ENCODE measurements at places on chromosomes 6 and 20. TPM values are rescaled to one million over a fixed set of nuclear protein-coding genes. Genes with fewer than 3 reads are reported as not detected.

DNA sequence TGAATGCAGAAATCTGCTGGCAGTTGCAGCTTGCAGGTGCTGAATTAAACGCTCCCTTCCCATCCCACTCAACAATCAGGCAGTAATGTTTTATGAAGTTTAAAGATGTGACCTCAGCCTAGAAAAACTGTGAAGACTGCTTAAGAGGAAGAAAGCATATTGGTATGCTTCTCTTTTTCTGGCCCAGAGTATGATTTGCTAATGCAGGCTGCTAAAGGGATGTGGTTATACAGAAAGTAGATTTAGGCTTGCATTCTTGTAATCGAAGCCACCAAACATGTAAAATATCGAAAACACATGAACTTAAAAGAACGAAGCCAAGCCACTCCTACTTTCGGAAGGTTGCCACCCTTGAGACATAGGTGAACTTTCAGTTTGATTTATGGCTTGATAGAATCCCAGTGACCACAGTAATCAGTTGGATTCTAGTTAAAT, 40.7 kb downstream of the MAP3K5 start:
- no peak for DNase-seq
- no peaks in the 10 kb centered on the region for H3K4me1 ChIP-seq
- no peaks in the 10 kb centered on the region for H3K27me3 ChIP-seq
- H3K27ac ChIP-seq: no peak overlapping the region

DNA sequence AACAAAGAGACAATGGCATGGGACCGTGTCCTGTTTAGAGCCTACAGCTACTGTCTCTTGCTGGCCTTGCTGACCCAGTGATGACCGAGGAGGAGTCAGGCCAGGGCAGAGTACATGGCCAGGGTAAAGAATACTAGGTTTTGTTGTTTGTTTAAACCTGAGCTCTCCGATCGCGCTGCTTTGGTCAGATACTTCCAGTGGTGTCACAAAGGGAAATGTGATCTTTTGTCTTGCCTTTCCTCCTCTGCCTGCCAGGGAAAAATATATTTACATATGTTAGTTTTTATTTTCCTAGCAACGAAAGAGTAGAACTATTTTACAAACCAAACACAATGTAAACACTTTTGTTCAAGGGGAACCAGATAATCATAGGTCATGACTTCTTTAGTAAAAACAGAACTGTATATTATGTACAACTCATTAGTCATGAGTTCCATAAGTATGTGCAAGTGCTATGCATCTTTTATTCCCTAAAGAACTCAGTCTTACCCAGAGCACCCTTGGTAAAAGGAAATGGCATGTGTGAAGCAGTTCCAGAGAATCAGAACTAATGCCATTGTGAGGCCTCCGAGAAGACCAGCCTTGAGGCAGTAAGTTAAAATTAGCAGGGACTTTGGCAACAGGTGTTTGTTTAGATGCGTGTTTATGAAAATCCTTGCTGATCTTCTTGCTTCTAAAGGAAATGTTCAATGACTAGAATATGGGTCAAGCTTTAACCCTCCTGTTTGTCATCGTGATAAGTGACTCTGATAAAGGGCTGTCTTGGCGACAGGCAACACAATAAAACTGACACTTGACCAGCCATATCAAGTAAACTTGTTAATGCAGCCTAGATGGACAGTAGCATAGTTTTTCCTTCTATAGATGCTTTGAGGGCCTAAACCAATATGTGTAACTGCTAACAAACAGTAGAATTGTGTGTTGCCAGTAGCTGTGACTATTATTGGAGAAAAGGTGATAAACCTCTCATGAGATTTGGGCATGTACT, 204.6 kb downstream of the NKAIN2 start:
- H3K27me3 ChIP-seq: no peaks in the 10 kb centered on the region
- no peaks in the 10 kb centered on the region for H3K4me1 ChIP-seq
- no peaks in the 10 kb centered on the region for H3K36me3 ChIP-seq
- no peak overlapping the region for H3K4me3 ChIP-seq

GRCh38 chr6:43013843-43014433, at the start of the genes KLHDC3 and MEA1:
KLHDC3 (plus strand) TSS chr6:43014249; CDS start chr6:43017193, 2,944 bp downstream.
MEA1 (minus strand) TSS chr6:43013946; CDS start chr6:43013813, 133 bp downstream.
- H3K27me3 ChIP-seq: no peaks in the 10 kb centered on the region
- H3K27ac ChIP-seq: peak within 1 kb of the TSS; percentile 9
- H3K4me1 ChIP-seq: peaks cover 2% of the 10 kb centered on the region
- peak; percentile 100 for DNase-seq
- peak within 1 kb of the TSS; percentile 92 for H3K4me3 ChIP-seq

GRCh38 chr20:19710336-19711120, 47.5 kb upstream of the RIN2 start:
- H3K27ac ChIP-seq: no peak overlapping the region
- H3K4me3 ChIP-seq: no peak overlapping the region
- no peaks in the 10 kb centered on the region for H3K36me3 ChIP-seq
- DNase-seq: no peak

DNA sequence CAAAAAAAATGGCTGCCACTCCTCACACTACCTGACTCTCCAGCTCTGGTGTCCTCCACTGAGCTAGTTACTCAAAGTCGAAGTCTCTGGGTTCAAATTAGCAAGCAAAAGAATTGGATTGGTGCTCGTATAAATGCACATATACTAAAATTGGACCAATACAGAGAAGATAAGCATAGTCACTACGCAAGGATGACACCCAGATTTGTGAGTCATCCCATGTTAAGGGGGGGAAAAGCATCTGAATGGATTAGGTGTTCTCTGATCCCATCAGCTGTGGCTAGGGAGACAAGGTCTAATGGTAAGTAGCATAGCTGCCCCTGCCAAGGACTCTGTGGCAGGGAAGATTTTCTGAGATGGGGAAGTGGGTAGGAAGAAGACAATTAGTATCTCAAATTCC, 18.3 kb upstream of the AMD1 start:
- no peak overlapping the region for H3K4me3 ChIP-seq
- no peaks in the 10 kb centered on the region for H3K27me3 ChIP-seq
- H3K27ac ChIP-seq: no peak overlapping the region
- no peak for DNase-seq

DNA sequence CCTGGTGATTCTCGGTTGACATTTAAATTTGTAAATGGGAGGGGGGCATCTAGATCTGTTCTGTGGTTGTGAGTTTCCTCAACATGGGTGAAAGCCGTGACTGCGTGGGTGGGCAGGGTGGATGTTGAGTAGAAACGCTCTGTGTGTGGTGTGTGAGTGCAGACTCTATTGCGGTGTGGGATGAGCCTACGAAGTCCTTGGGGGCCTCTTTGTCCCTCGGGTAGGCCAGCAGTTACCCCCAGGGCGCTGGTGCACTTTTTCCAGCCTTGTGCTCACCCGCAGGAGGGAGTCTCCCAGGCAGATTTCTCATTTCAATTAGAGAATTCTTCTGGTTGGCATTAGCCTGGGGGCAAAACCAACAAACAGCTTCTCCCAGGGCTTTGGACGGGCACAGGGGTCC, 10.6 kb downstream of the TOX2 start:
- DNase-seq: no peak
- no peaks in the 10 kb centered on the region for H3K27me3 ChIP-seq
- H3K4me3 ChIP-seq: no peak overlapping the region
- no peaks in the 10 kb centered on the region for H3K36me3 ChIP-seq
- no peaks in the 10 kb centered on the region for H3K4me1 ChIP-seq

- H3K36me3 ChIP-seq: no peaks in the 10 kb centered on the region
- no peak within 1 kb of the TSS for H3K27ac ChIP-seq
- DNase-seq: peak; percentile 61
- H3K4me1 ChIP-seq: peaks cover 14% of the 10 kb centered on the region
- H3K4me3 ChIP-seq: no peak within 1 kb of the TSS
Measured at GRCh38 chr6:31114541-31114878, at the start of gene PSORS1C1. PSORS1C1 (plus strand) TSS chr6:31114800; CDS start chr6:31129633, 14,833 bp downstream.

DNA sequence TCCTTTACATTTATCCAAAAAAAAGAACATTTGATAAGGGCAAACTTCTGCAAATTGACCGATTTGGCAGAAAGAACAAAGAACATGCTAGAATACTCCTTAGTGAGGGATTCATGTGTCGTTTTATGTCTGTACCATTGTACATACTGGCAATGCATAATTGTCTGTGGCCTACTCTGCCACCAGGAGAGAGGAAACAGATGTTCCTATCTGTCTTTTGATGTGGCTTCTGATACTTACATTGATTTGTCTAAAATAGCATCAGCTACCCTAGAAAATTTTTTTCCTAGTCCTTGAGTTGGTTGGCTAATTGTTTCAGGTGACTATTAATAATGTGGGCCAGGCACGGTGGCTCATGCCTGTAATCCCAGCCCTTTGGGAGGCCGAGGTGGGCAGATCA, 654.1 kb downstream of the KIF16B start:
- no peak overlapping the region for H3K4me3 ChIP-seq
- H3K36me3 ChIP-seq: no peaks in the 10 kb centered on the region
- peaks cover 1% of the 10 kb centered on the region for H3K4me1 ChIP-seq
- no peak overlapping the region for H3K27ac ChIP-seq

GRCh38 chr6:34696189-34696738, 303 bp downstream of the ILRUN start:
- DNase-seq: no peak
- H3K27ac ChIP-seq: no peak overlapping the region
- H3K27me3 ChIP-seq: no peaks in the 10 kb centered on the region

DNA sequence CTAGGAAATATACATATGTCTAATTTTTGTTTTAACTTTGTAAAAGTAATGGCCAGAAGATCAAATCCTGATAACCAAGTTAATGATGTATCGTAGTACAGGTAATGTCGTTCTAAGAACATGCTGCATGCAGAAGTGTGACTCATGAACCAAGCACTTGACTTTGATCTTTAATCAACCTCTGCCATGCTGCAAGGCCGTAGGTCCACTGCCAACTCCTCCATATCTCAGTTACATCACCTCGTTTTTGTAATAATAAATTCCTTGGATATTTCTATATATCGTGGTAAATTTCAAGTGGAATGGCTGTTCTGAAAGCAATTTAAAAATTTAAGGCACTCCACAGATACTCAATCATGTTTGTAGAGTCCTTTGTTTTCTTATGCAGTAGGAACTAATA, 771.7 kb downstream of the EPHA7 start:
- no peaks in the 10 kb centered on the region for H3K4me1 ChIP-seq
- H3K36me3 ChIP-seq: no peaks in the 10 kb centered on the region
- H3K4me3 ChIP-seq: no peak overlapping the region

DNA sequence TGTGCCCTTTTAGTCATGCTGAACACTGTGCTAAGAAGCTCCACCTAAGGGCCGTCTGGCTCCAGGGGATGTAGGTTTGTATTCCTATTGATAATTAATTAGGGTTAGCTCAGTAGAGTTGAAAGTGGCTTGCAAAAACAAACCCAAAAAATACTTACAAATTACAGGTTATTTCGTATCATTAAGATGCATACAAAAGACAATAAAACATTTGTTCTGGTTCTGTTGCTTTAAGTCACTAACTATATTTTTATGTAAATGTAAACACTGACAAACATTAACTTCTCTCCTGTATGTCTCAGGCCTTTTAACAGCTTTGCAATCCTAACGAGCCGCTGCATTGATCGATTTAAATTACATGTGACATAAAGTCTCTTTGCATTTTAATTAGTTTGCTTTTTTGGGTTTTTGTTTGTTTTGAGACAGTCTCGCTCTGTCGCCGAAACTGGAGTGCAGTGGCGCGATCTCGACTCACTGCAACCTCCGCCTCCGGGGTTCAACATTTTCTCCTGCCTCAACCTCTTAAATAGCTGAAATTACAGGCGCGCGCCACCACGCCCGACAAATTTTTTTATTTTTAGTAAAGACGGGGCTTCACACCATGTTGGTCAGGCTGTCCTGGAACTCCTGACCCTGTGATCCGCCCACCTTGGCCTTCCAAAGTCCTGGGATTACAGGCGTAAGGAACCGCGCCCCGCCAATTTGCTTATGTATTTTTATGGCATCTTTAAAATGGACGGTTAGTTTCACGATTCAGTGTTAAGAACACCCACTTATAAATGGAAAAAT, 110.9 kb downstream of the HFE start:
- H3K4me3 ChIP-seq: peak overlapping the region; percentile 97
- H3K36me3 ChIP-seq: peaks cover 4% of the 10 kb centered on the region
- no peaks in the 10 kb centered on the region for H3K27me3 ChIP-seq
- H3K27ac ChIP-seq: peak overlapping the region; percentile 90
- H3K4me1 ChIP-seq: no peaks in the 10 kb centered on the region

DNA sequence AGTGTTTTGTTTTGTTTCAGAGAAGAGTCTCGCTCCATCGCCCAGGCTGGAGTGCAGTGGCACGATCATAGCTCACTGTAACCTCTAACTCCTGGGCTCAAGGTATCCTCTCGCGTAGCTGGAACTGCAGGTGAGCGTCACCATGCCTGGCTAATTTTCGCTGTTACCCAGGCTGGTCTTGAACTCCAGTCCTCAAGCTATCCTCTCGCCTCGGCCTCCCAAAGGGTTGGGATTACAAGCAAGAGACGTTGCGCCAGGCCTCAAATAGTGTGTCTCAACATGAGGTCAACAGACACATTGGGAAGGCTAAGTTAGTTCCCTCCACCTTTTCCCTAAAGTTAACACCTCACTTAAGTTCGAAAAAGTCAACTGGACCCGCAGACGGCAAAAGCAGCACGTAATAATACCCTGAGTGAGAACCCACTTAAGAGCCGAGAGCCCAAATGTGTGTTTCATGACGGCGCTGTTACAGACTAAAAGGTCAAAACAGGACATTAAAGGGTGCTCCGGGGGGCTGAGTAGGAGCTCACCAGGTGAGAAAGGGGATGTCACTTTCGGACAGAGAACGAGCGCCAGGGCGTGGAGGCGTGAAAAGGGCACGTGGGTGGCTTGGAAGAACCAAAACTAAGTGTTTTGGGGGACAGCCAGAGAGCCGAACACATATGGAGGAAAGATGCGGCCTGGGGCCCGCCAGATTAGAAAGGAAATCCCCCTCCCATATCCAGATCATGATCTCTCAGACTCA, 499 bp downstream of the TTI1 start:
- H3K27me3 ChIP-seq: no peaks in the 10 kb centered on the region
- DNase-seq: no peak
- H3K4me1 ChIP-seq: no peaks in the 10 kb centered on the region
- H3K4me3 ChIP-seq: peak overlapping the region; percentile 96
- H3K36me3 ChIP-seq: peaks cover 20% of the 10 kb centered on the region

- DNase-seq: no peak
- no peaks in the 10 kb centered on the region for H3K27me3 ChIP-seq
- H3K4me1 ChIP-seq: no peaks in the 10 kb centered on the region
- no peak overlapping the region for H3K27ac ChIP-seq
Measured at GRCh38 chr6:103002282-103002681, 1608.8 kb downstream of the GRIK2 start.

- H3K4me3 ChIP-seq: no peak overlapping the region
- H3K4me1 ChIP-seq: no peaks in the 10 kb centered on the region
- H3K36me3 ChIP-seq: no peaks in the 10 kb centered on the region
- no peak for DNase-seq
- H3K27ac ChIP-seq: no peak overlapping the region
- no peaks in the 10 kb centered on the region for H3K27me3 ChIP-seq
Measured at GRCh38 chr6:128118401-128118800, 217.5 kb upstream of the THEMIS start.

The PI3 gene
- not detected for total RNA-seq

The NRSN1 gene
- total RNA-seq: not detected

The ADGRG6 gene
- 2.5 TPM for total RNA-seq

The PRPH2 gene
- total RNA-seq: 0.31 TPM

The RAB44 gene
- not detected for total RNA-seq

The WFDC10B gene
- not detected for total RNA-seq

The ZFP57 gene
- 1.7 TPM for total RNA-seq

All from H9 (cell line).